ENCODE measurements at places on chromosomes 1 and 21.
A peak's percentile ranks its signal among the peaks of the same experiment; 100 is the strongest.

- DNase-seq: no peak
These were observed 44.4 kb upstream of the RABGAP1L start for GRCh38 chr1:174114788-174115448.

- peak; percentile 35 for DNase-seq
These were observed 668 bp downstream of the CBR3 start for GRCh38 chr21:36135391-36136102.

GRCh38 chr1:163071405-163072255 is 2.5 kb downstream of the RGS4 start:
- no peak for DNase-seq

DNA sequence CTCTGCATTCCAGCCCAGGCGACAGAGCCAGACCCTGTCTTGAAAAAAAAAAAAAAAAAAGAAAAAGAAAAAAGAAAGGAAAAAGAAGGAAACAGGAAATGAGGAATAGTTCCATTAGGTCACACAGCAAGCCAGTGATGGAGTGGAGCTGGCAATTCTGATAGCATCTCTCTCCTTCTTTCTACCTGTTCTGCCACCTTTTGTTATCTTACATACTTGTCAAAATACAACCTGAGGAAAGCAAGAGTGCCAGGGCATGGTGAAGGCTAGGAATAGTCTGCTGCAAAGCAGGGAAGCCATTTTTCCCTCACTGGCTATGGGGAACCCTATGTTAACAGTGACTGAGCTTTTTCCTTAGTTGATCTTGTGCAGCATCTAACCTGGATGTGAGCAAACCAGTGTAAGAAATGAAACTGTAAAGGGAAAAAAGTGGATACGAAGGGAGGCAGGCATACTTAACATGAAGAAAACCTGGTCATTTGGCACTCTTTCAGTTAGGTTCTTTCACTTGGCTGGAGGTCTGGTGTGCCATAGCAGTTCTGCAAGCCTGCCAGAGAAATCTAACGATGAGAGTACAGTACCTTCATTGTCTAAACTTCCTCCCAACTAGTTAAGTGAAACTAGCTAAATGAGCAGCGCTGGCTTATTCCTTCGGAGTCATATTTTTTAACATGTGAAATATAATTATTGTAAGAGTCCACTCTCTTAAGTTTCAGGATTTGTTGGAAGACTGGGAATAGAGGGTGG is 17.9 kb upstream of the THEM5 start:
- DNase-seq: no peak

DNA sequence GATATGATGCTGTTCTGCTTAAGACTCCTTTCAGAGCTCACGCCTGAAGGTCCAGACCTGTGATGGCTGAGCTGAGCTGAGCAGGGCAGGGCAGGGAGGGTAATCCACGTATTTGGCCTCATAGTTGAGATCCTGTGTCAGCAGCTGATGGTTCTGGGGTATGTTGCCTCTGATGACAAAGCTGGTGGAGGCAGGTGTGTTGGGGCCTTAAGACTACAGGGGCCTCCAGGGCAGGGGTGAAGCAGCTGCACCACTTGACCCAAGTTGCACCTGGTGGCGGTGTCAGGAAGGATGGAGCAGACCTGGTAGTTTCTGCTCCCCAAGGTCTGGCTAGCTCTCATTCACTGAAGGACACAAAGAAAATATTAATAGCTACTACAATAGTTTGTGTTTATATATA is 57.0 kb downstream of the FCRL5 start:
- DNase-seq: no peak

- DNase-seq: no peak
These were observed 270.7 kb downstream of the PAPPA2 start for GRCh38 chr1:176733661-176734060.

DNA sequence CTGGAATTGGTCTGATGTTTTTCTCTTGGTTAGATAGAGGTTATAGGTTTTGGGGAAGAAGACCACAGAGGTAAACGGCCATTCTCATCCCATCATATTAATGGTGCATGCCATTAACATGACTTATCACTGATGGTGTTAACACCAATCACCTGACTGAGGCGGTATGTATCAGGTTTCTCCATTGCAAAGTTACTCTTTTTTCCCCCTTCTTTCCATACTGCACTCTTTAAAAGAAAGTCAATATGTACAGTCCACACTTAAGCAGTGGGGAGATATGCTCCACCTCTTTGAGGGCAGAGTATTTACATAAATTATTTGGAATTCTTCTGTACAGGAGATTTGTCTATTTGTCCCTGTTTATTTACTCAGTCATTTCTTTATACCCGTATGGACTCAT is 35.7 kb upstream of the OSBPL9 start:
- DNase-seq: no peak

DNA sequence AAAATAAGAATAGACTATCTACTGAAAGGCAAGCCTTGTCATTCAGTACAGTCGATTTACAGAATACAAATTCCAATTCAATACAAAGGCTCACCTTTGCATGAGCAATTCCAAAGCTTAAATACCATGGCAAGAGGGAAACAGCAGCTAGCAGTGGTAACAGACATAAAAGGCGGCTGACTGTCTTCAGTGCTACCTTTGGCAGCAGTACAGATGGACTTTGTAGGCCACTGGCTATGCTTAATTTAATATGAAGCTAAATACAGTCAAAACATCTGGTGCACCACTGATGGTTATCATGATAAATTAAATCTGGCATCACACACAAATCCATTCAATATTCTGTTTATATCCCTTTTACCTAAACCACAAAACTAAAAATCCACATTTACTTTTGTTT is 62.4 kb downstream of the RERE start:
- DNase-seq: no peak

- no peak for DNase-seq
These were observed 89.6 kb downstream of the DISP1 start for GRCh38 chr1:222904451-222904850.

DNA sequence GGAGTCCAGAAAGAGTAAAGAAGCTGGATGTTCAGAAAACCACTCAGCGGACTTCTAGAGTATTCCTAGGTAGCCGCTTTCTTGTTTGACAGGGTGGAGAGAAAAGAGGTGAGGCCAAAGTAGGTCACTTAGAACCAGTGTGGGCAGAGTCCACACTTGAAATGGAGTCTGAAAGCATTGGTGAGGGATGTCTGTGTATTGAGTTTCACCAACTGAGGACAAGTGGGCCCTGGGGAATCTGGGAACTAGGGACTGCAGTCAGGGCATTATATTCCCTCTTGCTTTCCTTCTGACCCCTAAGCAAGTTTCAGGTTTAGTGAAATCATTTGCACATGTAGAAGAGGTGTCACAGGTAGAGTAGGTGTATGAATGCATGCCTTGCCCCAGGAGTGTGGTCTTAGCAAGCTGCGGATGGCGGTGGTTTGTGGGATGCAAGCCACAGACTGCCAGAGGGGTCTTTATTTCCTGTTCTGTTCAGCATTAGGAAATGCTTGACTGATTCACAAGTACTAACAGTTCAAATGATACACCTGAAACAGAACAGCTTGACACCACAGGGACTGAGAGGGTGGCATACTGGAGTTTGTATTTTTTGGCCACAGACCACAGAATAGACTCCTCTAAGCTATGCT is 1.1 kb upstream of the GNG12 start:
- no peak for DNase-seq

DNA sequence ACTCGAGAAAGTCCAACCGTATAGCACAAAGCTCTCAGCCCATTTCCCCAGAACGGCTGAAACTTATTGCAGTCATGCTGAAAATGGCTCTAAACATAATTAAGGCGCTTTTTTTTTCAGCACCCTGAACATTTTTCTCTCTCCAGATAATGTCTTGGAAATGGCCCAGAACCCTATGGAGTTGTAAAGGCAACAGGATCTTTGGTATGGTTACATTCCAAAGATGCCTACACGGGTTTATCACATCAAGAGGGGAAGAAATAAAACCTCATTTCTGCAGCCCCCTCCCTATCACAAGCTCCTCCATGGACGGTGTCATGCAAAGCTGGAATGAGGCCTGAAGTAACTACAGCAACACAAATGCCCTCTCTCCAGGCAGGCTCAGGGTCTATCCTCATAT is 126.4 kb upstream of the GALNT2 start:
- DNase-seq: no peak

- DNase-seq: no peak
These were observed 25.9 kb downstream of the PTGFR start for GRCh38 chr1:78516716-78517115.

GRCh38 chr21:45113543-45113942 is 39.2 kb downstream of the ADARB1 start:
- DNase-seq: no peak

GRCh38 chr1:241611063-241611462 is 29.1 kb downstream of the CHML start:
- DNase-seq: peak; percentile 79

GRCh38 chr1:162596514-162597170 is 35.1 kb downstream of the UAP1 start:
- DNase-seq: no peak

GRCh38 chr1:98924977-98925376 is 79.7 kb downstream of the PLPPR5 start:
- no peak for DNase-seq

- DNase-seq: no peak
These were observed 170.9 kb downstream of the COL11A1 start for GRCh38 chr1:102937401-102937800.

DNA sequence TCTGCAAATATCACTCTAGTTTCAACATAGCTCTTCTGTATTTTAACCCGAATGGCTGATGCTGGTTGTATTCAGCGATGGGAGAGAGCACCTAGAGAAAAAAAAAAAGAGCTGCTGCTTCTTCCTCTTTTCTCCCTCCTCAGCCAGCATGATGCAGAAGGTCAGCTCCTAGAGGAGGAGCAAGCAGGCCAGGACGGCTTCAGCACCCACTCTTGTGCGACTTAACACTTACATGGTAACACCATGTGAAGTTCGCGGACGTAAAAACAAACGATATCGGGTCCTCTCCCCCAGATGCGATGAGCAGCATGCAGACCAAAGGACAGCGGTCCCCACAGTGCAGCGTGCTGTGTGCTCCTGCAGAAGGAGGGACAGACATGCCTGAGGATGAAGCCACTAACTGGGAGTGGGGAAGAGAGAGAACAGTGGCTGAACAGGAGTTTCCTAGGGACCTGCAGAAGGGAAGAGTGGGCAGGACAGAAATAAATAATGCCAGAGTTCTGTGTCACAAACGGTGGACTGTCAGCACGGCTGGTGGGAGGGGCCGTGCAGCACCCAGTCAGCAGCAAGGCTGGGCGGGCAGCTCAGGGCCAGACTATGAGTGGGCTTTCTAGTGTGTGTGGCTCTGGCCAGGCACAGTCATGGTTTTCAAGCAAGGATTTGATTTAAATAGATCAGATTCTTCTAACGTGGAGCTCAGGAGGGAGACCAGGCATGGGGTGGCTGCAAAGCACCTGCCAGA is 11.4 kb upstream of the B3GALT5 start:
- DNase-seq: no peak

DNA sequence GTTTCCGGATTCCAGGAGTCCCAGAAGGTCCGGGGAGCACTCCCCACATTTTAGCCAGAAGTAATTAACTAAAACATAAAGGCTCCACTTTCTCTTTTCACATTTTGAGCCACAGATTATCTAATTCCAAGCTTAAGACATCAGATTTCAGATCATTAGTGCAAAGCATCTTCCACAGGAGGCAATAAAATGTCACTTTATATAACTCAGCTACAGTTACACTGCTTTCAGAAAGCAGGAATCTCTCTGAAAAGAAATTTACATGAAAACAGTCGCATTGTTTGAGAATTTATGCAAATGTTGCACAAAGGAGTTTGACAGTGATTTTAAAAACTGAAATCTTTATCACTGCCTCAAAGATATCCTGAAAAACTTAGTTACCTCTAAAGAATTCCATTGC is 99.7 kb downstream of the LMO4 start:
- no peak for DNase-seq

GRCh38 chr1:204662530-204662929 is 23.0 kb downstream of the LRRN2 start:
- no peak for DNase-seq

DNA sequence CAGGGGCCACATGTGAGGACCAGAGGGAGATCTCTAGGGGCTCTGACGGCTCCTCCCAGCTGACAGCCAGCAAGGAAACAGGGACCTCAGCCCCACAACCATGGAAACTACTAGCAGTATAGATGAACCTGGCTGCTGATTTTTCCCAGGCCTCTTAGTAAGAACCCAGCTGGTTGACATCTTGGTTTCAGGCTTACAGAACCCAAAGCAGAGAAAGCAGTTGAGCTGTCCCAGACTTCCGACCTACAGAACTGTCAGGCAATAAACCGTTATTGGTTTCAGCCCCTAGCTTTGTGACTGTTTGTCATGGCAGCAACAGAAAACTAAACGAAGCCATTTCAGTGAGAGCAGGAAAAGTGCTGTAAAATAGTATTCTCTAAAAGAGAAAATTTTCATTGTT is 36.4 kb downstream of the ETS2 start:
- DNase-seq: no peak

DNA sequence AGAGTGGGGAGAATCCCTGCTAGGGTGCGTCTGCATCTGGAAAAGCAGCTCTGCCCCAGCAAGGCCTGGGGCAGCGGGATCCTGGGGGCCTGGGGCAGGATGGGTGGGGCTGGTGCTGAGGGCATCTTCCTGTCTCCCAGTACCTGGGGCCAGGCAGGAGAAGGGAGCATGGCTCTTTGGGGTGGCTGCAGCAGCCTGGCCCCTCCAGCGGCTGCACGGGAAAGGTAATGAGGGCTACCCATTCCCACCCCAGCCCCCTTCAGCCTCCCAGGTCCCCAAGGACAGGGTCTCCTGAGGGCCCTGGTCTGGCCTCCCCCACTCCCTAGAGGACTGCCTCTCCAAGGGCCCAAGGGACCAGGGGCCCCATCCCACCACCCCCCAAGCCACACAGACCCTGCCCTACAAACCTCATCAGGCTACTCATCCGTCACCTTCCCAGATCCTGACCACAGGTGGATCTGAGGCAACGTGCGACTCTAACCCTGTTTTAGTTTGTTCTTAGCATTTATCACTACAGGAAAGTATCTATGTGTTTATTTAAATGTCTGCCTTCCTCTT is 910 bp upstream of the ANKRD65 start:
- DNase-seq: no peak

DNA sequence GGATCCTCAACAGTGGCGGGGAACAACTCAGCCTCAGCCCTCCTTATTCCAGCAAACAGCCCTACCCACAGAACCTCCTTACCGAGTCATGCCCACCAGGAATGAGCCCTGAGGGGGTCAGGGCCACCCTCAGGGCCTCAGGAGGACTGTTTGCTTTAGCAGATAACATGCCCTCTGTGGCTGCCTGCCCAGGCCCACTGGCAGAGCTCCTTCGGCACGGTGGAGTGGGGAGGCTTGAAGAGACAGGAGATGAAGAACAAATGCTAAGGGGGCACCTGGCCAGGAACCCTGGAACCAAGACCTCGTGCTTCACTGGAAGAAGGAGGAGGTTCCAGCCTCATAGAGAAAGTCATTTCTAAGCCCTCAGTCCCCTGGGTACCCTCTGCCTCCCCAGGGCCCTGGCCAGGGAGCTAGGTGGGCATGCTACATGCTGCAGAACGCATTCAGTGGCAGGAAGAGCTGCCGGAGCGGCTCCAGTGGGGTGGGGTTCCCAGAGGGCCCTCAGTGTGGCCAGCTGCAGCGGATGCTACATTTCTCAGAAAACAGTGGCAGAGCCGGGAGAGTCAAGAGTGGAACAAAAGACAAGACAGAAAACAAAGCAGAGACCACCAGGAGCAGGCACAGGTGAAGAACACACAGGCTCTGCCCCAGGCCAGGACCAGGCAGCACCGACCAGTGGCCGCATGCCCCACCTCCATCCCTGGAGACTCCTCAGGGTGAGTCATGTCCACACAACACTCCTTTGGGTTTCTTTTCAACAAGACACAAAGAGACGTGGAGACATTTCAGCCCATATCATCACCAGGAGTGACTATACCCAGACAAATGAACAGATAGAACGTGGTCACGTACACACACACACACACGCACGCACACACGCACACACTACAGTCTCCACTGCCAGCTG is 39.8 kb downstream of the RIMS3 start:
- DNase-seq: no peak

Data from T-helper 2 cell (primary cell).